ENCODE measurements at places on chromosomes 11 and 22. TPM values are rescaled to one million over a fixed set of nuclear protein-coding genes. Genes with fewer than 3 reads are reported as not detected.
A peak's percentile ranks its signal among the peaks of the same experiment; 100 is the strongest.

GRCh38 chr11:36015799-36016198, 71.9 kb downstream of the LDLRAD3 start:
- no peak for DNase-seq

DNA sequence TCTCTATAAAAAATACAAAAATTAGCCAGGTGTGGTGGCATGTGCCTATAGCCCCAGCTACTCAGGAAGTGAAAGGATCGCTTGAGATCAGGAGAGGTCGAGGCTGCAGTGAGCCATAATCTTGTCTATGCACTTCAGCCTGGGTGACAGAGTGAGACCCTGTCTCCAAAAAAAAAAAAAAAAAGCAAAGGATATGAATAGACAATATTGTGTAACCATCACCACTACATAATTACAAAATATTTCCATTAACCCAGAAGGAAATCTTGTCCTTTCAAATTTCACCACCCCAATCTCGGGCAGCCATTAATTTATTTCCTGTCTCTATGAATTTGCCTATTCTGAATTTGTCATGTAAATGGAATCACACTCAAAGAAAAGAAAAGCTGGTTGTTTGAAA, 21.2 kb downstream of the RSF1 start:
- DNase-seq: no peak

DNA sequence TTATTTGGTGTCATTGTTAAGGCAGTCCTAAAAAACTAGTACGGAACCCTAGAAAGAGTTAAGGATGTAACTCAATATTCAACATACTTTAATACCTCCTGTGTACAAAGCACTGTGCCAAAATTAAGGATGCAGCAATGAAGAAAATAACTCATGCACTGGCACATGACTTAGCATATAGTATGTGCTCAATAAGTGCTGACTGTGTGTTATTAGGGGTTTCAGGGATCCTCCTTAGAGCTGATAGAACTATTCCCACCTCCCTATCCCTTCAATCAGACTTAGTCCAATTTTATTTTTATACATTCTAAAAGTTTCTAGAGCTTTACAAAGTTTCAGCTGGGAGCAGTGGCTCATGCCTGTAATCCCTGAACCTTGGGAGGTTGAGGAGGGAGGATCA, 6.1 kb upstream of the FEZ1 start:
- DNase-seq: no peak

DNA sequence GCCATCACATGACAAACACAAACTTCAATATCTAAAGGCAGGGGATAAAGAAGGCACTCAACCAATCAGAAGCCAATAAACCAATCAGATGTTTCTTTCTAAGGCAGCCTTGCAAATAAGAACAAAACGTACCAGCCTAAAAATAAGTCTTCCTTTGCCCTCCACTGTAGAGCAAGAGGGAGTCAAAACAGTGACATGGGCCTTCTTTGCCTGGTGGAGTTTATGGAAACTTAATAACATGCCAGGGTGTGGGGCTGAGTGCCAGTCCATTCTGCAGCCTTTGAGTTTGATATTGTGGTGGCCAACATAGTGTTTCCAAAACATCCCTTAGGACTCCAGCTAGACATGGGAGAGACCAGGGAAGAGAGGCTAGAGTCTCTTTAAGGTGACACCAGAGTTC, 126.1 kb upstream of the NECTIN1 start:
- DNase-seq: no peak

DNA sequence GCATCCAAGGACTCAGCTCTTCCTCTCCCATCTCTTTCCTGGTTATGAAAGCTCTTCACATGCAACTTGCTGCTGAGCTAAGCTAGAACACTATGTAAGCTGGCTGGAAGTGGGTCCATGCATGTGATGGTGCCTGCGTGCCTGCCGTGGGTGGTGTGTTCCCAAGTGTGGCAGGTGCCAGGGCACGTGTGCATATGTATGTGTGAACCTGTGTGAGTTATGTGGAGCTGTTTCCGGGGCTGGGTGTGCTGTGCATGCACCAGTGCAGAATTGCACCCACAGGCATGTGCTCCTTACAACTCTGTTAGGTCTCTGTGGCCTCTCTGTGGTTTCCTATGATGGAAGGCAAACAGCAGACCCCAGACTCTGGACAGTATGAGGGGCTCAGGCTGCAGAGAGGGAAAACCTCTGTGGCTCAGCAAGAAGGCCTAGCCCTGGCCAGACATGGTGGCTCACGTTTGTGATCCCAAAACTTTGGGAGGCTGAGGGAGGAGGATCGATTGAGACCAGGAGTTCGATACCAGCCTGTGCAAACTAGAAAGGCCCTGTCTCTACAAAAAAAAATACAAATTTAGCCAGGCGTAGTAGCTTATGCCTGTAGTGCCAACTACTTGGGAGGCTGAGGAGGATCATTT, 4.1 kb upstream of the P2RY6 start:
- no peak for DNase-seq

- no peak for DNase-seq
These were observed 15.0 kb upstream of the MOB2 start for GRCh38 chr11:1501421-1502167.

GRCh38 chr11:107696140-107696539, 15.7 kb downstream of the SLN start:
- peak; percentile 90 for DNase-seq

DNA sequence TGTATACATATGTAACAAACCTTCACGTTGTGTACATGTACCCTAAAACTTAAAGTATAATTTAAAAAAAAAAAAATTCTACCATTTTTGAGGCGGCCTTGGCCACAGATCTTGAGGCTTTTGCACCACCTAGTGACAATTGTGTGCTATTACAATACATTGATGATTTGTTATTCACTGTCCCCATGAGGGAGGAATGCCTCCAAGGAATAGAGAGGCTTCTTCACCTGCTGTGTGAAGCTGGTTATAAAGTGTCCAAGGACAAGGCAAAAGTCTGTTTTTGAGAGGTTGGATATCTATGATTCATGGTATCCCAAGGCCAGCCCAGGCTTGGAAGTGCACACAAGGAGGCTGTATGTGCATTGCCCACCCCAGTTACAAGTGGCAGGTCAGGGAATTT, 30.7 kb downstream of the SLC22A25 start:
- DNase-seq: peak; percentile 14

DPAGT1 gene
- 212 TPM for polyA plus RNA-seq

SNAP29 gene
- 16.2 TPM for polyA plus RNA-seq

C11orf91 gene
- polyA plus RNA-seq: 0.21 TPM

RELT gene
- polyA plus RNA-seq: 8.2 TPM

NXPE4 gene
- polyA plus RNA-seq: not detected

USH1C gene
- polyA plus RNA-seq: not detected

DDI1 gene
- polyA plus RNA-seq: not detected

All from endothelial cell of umbilical vein (primary cell).